ENCODE measurements at places on chromosomes 16 and 17.

DNA sequence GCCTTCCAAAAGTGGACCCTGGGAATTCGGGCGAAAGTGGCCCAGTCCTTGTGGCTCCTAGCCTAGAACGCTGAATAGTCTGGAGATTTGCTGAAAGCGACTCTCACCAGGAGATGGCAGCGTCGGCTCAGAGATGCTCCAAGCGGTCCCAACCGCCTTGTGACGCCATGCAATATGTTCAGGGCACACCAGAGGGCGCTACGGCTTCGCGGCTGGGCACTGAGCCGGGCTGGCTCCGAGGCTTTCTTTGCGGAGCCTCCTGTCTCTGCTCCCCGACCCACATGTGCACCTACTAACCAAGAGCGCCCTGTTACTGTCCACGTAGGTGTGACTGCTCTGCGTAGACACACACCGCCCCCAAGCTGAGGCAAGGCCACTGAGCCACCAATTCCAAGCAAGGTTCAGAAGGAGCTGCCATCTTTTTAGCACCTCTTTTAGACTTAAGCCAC is 36.9 kb downstream of the SYCE1L start:
- DNase-seq, result peak; percentile 59

DNA sequence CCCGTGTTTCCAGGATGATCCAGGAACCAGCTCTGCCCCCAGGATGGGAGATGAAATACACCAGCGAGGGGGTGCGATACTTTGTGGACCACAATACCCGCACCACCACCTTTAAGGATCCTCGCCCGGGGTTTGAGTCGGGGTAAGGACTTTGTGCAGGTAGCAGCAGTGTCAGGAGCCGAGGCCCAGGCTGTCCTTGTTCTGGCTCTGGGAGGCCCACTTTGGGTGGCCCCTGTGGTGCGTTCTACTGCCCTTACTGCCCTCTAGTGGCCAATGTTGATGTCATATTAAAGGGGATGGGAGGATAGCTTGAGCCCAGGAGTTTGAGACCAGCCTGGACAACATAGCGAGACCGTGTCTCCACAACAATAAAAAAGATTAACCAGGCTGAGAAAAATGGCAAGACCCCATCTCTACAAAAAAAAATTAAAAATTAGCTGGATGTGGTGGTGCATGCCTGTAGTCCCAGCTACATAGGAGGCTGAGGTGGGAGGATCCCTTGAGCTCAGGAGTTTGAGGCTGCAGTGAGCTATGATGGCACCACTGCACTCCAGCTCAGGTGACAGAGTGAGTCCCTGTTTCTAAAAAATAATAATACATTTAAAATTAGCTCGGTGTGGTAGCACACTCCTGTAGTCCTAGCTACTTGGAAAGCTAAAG is 20.9 kb upstream of the CLEC18A start:
- DNase-seq, result peak; percentile 46

GRCh38 chr16:9068886-9069285 is 22.6 kb upstream of the HAPSTR1 start:
- no peak for DNase-seq

GRCh38 chr17:61299517-61300513 is 99.8 kb upstream of the TBX2 start:
- DNase-seq, result no peak

- DNase-seq, result no peak
These were observed 481.8 kb downstream of the XYLT1 start for GRCh38 chr16:16988963-16989362.

GRCh38 chr17:16489431-16489830 is 2.6 kb downstream of the LRRC75A start:
- no peak for DNase-seq

DNA sequence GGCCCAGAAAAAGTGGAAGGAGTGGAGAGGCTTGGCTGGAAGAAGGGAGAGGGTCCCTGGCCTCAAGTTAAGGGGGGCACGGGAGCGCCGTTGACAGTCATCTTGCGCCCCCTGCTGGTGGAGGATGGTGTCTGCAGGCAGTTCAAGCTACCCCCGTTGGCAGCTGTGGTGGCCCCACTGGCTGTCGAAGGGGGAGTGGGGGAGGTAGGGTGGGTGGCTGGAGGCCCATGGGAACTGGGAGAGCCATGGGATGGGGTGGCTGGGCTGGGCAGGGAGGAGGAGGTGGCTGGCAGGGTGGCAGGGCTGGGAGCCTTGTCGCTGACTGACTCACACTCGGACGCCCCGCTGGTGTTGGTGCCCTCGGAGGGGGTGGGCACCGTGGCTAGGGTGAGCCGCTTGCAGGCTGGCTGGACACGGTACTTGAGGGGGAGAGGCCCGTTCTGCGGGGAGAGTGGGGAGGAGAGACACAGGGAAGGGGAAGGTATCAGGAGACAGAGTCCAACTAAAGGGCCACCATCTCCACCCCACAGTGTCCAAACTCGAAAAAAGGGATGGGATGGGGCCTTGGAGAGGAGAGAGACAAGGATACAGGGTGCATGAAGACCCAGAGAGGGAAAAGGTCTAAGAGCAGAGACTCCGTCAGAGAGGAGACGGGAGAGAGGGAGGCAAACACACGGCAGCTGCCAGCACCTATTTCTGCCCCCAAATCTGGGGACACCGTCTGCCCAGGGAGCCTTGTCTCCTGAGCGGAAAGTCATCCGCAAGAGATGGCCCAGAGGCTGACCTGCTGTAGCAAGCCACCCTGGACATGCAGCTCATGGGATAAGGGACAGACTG is 5.2 kb downstream of the CISD3 start:
- DNase-seq, result no peak

DNA sequence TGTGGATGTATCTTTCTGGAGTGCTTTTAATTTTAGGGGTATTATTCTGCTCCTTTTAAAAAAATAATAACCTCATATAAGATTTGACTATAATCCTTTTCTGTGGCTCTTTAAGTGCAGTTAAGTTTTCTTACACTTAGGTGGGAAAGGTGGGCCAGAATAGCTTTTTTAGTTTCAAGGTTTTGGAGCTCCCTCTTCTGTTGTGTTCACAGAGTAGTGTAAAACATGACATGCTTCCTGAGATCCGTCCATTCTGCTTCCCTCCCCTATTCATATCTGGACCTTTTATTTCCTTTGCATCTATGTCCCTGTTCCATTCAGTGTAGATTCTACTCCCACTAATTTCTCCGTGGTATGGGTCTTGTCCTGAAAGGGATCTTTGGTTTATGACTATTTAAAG is 12.8 kb downstream of the LRRC36 start:
- DNase-seq, result peak; percentile 9

GRCh38 chr16:82533189-82533588 is 93.6 kb upstream of the CDH13 start:
- DNase-seq, result no peak

DNA sequence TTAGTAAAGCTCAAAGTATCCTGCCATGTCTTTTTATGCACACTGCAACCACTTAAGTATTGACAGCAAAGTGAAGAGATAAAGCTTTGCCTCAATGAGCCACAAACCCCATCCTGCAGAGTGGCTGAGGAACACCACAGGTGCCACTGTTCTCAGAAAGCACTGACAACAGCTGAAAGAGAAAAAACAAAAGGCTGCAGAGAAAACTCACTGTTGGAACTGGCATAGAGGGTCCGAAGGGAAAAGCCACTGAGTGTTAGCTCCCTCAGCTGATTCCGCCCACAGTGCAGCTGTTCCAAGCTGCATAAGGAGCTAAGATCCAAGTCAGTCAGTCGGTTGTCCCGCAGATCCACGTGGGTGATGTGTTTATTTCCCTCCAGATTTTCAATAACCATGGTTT is 48.3 kb downstream of the PHLPP2 start:
- no peak for DNase-seq

DNA sequence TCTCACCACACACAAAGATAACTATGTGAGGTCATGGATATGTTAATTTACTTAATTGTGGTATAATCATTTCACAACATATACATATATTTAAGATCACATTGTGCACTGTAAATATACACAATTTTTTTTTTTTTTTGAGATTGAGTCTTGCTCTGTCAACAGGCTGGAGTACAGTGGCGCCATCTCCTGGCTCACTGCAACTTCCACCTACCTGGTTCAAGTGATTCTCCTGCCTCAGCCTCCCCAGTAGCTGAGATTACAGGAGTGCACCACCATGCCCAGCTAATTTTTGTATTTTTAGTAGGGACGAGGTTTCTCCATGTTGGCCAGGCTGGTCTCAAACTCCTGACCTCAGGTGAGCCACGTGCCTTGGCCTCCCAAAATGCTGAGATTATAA is 11.5 kb upstream of the PRSS54 start:
- no peak for DNase-seq

DNA sequence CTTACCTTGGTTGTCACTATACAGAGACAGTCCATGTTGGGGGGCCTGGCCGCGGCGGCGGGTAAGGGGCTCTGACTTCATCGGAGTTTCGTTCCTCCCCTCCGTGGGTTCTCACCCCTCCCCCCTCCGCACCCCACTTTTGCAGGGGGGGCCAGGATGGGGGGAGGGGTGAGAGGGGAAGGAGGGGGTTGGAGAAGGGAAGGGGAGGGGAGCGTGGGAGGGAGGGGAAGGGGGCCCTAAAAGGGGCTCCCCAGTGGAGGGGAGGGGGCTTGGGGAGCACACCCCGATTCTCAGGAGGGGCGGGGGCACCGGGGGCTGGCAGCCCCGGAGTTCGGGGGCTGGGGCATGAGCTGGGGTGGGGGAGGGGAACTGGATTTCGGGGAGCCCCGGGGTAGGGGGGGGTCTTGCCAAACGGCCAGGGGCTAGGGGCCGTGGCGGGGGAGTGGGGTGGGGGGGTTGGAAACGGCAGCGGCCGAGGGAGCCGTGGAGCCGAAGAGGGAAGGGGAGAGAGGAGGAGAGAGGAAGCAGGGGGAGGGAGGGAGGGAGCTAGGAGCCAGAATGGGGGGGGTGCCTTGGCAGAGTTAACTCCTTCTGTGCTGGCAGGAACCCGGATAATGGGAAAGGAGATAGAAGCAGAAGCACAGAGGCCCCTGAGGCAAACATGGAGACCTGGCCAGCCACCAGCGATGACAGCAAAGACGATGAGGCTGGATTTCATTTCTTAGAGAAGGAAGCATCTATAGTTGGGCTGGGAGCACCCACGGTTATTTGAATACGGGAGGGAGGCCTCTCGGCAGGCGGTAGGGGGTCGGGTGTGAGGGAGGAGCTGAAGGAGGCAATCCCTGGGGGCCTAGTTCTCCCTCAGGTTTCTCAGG is 2.3 kb downstream of the DLG4 start:
- no peak for DNase-seq

DNA sequence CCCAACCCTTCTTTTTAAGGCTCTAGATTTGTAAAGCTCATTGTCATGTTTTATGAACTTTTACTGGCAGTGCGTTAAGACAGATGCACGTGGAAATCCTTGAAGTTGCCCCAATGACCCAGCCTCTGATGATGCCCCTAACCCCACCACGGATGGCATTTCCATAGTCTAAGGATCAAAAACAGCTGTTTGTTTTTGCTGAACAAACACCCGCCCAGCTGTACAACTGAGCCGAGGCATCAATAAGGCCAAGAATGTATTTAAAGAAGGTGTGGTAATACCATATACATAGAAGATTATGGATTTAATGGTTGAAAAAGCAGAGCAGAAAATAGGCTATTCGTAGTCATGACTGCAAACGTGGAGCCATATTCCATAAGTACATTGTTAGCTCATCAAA is 83.7 kb downstream of the SALL1 start:
- no peak for DNase-seq

- DNase-seq, result no peak
These were observed 8.6 kb downstream of the NEUROD2 start for GRCh38 chr17:39599004-39599664.

- DNase-seq, result no peak
These were observed 15.6 kb downstream of the WSCD1 start for GRCh38 chr17:6085812-6086211.

- no peak for DNase-seq
These were observed 313.4 kb downstream of the HAPSTR1 start for GRCh38 chr16:9404811-9405210.

- no peak for DNase-seq
These were observed 13.6 kb downstream of the FTO start for GRCh38 chr16:53717577-53717976.

- DNase-seq, result no peak
These were observed 12.3 kb upstream of the UBE2I start for GRCh38 chr16:1297018-1297696.

GRCh38 chr16:78961464-78961863 is 639.1 kb downstream of the MAF start:
- no peak for DNase-seq

Measured in fibroblast of skin of left quadriceps (primary cell).